Stimulated activated CD4-positive, alpha-beta T cell treated with anti-CD3 and anti-CD28 coated beads, Interleukin-2, amount 100 ng/mL, for 24 hours (primary cell): ENCODE measurements at places on chromosomes 3 and 15.

DNA sequence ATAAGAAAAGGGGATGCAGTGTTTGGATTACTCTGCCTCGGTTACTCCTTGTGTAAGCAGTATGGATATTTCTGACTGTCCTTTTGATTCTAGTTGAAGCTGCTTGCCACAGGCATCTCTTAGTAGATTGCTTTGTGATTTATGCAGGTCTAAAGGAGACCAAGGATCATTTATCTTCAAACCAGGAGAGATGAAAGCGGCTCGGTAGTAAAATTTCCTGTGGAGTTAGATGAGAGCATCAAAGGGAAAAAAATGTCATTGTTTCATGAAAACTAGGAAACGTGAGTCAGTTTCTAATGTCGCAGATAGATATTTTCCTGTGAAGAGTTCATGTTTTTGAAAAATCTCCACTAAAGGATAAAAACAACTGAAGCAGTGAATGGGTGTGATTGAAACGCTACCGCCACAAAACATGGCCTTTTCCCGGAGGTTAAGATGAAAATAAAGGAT, 254.0 kb upstream of the TBL1XR1 start:
- no peak for DNase-seq

- no peak for DNase-seq
Observed at GRCh38 chr15:61994216-61994615, 66.0 kb downstream of the VPS13C start.

GRCh38 chr3:66527246-66527645, 26.4 kb upstream of the LRIG1 start:
- DNase-seq: no peak

DNA sequence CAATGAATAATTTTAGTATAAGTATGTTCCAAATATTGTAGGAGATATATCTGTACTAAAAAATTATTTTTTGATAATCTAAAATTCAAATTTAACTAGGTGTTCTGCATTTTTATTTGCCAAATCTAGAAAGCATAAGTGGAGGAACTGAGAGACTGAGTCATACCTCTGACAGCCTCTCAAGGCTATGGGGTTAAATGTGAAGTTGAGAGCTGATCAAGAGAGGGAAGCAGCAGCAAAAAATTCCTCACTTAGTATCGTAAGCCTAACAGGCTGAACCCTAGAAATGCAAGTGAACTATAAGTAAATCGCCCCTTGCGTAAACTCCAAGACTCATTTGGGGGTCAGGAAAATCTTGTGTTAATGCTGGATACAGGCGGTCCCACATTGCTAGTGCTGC, 12.8 kb upstream of the TOPAZ1 start:
- DNase-seq: no peak

GRCh38 chr15:39598186-39598850, 17.4 kb downstream of the THBS1 start:
- no peak for DNase-seq

- DNase-seq: no peak
Observed at GRCh38 chr3:74420538-74421124, 193.8 kb downstream of the CNTN3 start.

DNA sequence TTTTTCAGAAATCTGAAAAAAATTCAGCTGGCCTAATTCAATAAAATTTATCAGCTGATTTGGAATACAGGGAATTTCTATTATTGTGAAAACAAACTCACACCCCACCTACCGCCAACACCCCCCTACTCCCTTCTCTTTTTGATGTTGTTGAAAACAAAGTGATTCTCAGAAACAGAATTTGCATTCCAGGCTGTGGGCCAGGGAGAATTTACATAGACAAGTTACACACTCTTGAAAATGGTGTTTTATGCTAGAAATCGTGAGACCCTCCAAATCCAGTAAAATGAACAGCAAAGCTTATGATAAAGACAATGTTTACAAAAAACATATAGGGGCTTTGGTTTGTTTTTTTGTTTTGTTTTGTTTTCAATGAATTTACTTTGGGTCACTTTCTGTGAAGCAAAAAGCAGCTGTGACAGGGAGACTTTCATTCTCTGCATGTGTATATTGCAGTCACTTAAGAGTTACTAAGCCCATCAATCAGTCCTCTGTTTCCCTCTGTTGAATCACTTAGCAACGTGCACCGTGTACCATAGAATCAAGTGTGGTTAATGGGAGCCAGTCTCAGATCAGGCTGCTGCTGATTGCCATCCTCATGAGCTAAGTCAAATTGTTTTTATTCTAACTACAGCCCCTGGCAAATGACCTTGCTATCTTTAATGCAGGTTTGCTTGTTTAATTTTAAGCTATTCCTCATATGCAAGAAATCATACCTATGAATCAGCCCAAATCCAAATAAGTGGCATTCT, 159.8 kb downstream of the ALCAM start:
- DNase-seq: no peak

DNA sequence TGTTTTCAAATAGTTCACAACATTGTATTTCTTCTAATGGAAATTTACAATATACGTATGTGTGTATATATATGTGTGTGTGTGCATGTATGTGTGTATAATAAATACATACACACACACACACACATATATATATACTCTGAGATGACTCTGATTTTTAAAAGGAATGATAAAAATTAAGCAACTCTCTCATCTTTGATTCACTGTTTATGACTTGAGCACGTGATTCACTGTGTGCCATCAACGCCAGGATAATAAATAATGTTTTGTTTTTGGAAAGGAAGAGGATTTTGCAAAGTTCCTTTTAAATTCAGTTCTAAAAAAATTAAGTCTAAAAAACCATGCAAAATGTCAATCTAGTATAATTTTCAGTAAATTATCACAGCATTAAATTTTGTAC, 132.4 kb downstream of the P3H2 start:
- no peak for DNase-seq

- DNase-seq: no peak
Observed at GRCh38 chr15:33068511-33068990, 126.0 kb downstream of the FMN1 start.
